ENCODE measurements at places on chromosomes 4 and X.

DNA sequence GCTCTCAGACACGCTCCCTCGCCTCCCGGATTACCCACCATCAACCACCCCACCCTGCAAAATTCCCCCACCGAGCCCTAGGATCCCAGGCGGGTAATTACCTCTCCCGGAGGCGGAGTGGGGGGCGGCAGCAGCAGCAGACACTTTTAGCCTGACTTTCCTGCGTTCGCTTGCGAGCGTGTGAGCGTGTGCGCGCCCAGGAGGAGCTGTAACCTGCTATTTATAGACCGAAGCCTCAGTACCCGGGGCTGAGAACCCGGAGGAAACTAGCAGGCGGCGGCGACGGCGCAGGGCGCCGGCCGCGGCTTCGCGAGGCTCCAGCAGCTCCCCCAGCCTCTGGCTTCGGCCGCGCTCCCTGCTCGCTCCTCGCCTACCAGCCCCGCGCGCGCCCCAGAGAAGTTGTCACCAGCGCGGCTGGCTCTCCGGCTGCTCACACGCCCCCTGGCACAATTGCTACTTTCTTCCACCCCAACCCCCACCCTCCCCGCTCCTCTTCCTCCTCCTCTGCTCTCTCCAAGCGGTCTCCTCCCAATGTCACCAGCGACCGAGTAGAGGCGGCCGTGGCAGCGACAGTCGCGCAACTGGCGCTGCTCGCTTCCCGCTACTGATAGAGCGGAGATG lies at the start of gene INPP4B:
TSS of gene INPP4B (minus strand) at position 194 of the 621 bp plus-strand sequence.
- DNase-seq, result no peak

DNA sequence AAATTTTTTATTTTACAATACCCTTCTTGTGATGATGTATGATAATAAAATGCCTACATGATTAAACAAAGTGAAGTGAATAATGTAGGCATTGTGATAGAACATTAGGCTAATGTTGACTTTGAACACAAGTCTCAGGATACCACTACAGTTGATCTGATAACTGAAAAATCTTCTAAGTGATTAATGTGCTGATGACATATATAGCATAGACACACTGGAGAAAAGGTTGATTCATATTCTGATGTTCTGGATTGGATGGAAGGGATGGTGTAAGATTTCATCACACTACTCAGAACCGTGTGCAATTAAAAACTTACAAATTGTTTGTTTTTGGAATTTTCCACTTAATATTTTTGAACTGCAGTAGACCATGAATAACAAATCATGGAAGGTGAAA lies 738.5 kb downstream of the TECRL start:
- DNase-seq, result no peak

DNA sequence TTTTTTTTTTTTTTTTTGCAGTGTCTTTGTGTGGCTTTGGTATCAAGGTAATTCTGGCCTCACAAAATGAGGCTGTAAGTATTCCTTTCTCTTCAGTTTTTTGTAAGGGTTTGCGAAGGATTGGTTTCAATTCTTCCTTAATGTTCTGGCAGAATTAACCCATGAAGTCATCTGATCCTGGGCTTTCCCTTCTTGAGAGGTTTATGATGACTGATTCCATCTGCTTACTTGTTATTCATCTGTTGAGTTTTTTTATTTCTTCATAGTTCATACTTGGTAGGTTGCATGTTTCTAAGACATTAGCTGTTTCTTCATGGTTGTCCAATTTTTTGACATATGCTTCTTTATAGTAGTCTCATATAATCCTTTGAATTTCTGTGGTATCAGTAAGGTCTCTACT lies 181.4 kb upstream of the PDE5A start:
- no peak for DNase-seq

- no peak for DNase-seq
Observed at GRCh38 chr4:133596459-133596858, 447.4 kb downstream of the PCDH10 start.

DNA sequence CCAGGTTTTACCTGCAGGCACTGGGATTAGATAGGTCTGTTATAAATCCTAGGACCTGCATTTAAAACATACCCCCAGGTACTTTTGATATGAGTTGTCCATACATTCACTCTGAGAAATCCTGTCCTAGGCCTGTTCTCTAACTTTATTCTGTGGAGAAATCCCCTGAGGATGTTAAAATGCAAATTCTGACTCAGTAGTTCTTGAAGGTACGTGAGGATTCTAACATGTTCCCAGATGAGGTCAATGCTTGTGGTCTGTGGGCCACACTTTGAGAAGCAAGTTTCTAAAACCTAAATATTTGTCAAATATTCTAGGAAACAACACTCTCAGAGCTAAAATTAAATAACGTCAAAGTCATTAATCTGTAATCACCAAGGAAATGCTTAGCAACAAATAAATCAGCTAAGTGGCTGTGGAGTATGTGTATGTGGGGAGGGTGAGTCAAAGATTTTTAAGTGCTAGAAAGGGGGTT lies 101.3 kb upstream of the MAGEB16 start:
- DNase-seq, result no peak

GRCh38 chrX:109844986-109845385 lies 111.9 kb upstream of the ACSL4 start:
- DNase-seq, result peak; percentile 60
